ENCODE measurements at places on chromosomes 4 and X.

GRCh38 chr4:69986663-69987062 is 9.1 kb upstream of the STATH start:
- DNase-seq = no peak

DNA sequence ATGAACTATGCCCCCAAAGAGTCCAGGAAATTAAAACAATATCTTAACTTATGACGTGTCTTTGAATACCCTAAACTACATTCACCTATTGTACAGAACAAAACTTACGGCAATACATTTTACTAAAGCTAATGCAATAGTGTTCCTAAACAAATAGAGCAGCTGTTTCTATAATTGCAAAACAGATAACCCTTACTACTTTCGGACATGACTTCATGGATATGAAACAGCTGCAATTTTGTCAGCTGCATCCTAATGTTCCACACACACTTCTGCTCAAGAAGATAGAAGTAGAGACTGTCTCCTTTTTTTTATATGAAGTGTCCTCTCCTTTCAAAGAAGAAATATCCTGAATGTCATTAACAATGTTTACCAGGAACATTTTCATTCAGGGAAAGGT is 174.9 kb downstream of the ACTRT1 start:
- DNase-seq = no peak

GRCh38 chr4:35516102-35516501 is 728.2 kb downstream of the ARAP2 start:
- DNase-seq = no peak

- no peak for DNase-seq
Measured at GRCh38 chr4:148120216-148120615, 322.0 kb downstream of the NR3C2 start.

- DNase-seq = no peak
Measured at GRCh38 chr4:163542275-163542674, 47.8 kb downstream of the TMA16 start.

- DNase-seq = no peak
Measured at GRCh38 chr4:3342182-3342854, 49.5 kb downstream of the RGS12 start.

GRCh38 chr4:2006956-2007653 is 1.7 kb downstream of the NELFA start:
- no peak for DNase-seq

GRCh38 chrX:125340490-125340889 is 20.8 kb downstream of the TEX13C start:
- no peak for DNase-seq

- DNase-seq = no peak
Measured at GRCh38 chrX:95427389-95427788, 1257.3 kb upstream of the DIAPH2 start.

DNA sequence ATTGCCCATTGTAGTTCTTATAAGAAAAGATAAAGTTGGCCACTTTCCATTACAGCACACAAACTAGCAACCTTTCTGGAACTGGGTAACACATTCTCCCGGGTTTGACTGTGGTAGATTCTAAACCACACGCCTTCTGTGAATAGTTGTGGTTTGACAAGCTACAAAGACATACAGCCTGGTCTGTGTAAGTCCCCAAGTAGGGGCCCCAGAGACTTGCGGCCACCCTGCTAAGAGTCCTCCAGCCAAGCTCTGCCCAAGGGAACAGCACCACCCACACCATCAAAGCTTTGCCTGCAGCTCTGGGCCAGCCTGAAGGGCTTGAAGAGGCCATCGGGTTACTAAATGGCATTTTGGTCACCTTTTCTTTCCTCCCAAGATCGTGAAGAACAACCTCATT is 203.4 kb downstream of the MAML3 start:
- DNase-seq = peak; percentile 60

- no peak for DNase-seq
Measured at GRCh38 chr4:114698231-114698630, 99.6 kb downstream of the UGT8 start.

DNA sequence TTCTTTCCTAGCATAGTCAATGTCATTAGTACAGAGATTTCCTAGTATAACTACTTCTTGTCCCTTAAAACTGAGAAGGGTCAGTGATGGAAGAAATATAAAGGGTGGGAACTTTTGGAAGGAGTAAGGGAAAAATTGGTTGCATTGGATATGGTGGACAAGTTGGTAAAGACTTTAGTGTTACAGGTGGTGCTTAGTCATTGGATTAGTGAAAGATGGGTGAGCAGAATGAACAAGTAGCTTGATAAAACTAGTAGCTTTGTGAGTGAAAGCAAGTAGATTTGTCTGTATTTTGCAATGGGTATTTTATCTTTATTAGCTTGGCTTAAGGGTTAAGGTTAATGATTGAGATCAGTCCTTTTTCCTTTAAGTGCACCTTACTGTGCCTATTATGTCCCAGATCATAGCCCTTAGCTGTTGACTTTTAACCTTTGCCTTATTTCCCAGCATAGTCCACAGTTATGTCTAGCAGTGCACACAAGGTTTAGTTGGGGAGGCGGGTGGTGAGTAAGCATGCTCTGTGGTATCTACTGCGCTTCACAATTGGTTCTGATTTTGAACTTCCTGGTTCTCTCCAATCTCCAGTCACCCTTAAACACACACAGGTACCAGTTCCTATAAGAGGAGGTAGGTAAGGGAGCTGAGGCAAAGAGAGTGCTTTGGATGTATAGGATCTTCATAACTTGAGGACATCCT is 9.5 kb downstream of the WDR44 start:
- DNase-seq = no peak

DNA sequence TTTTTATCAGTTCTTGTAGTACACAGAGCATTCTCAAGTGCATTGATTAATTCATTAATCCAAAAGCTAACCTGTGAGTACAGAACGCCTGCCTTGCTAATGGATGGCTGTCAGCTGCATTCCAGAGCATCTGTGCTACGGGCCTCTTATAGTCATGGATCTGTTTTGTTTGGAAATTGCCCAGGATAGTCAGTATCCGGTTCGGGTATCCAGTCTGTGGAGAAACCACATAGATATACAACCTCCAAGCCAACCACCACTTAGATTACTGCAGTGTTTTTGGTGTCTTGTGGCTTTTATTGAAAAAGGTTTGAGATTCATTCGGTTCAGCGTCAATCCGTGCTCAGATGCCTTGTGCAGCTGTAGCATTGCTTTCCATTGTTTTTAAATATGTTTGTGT is 4.0 kb downstream of the LAP3 start:
- DNase-seq = no peak

DNA sequence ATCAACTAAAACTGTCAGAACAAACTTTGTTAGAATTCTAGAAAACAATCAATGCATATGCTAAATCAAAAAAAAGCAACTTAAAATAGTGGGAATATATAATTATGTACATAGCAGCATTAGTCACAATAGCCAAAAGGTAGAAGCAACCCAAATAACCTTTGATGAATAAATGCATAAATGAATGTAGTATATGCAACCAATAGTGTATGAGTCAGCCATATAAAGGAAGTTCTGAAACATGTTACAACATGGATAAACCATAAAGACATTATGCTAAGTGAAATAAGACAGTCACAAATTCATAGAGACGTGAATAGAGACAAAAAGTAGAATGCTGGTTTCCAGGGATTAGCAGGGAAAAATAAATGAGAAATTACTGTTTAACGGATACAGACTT is 762.8 kb upstream of the INTU start:
- no peak for DNase-seq

DNA sequence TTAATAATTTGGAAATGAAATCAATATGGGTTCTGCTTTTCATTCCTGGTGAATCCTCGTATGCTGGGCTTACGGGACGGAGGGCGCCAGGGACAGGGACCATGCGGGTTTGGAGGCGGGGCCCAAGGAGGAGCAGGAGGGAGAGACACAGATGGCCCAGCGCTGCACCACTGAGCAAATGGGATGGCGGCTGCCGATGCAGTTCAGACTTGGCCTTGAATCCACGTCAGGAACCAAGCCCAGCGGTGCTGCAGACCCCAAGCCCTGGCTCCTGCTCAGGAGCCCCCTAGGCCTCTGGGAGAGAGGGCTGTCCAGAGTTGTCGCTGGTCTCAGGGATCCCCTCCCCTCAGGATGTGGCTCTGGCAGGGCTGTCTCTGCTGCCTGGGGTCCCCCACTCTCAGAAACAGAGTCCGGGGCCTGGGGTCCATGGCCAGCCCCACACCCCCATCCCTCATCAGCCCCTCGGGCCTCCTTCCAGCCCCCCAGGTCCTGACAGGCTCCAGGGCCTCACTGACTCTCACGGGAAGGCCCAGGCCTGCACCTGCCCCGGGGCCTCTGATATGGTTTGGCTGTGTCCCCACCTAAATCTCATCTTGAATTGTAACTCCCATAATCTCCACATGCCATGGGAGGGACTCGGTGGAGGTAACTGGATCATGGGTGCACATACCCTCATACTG is 75.2 kb downstream of the FAM53A start:
- no peak for DNase-seq

GRCh38 chrX:49155900-49156837 is 6.4 kb upstream of the MAGIX start:
- DNase-seq = peak; percentile 84

GRCh38 chr4:98583265-98583664 is 75.1 kb downstream of the TSPAN5 start:
- no peak for DNase-seq

DNA sequence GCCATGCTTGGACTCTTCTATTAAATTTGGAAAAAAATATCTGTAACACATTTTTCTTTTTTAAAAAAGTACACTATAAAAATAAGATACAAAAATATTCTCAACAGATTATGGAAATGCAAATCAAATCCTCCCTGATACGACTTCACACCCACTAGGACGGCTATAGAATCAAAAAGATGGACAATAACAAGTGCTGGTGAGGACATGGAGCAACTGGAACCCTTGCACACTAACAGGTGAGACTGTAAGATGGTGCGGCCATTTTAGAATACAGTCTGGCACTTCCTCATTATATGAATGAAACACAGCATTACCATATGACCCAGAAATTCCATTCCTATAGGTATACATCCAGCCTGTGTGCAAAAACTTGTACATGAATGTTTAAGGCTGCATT is 83.6 kb downstream of the GATB start:
- DNase-seq = no peak

- DNase-seq = no peak
Measured at GRCh38 chrX:66193821-66194220, 29.8 kb downstream of the HEPH start.

- no peak for DNase-seq
Measured at GRCh38 chr4:150579551-150580234, 2.3 kb upstream of the MAB21L2 start.

DNA sequence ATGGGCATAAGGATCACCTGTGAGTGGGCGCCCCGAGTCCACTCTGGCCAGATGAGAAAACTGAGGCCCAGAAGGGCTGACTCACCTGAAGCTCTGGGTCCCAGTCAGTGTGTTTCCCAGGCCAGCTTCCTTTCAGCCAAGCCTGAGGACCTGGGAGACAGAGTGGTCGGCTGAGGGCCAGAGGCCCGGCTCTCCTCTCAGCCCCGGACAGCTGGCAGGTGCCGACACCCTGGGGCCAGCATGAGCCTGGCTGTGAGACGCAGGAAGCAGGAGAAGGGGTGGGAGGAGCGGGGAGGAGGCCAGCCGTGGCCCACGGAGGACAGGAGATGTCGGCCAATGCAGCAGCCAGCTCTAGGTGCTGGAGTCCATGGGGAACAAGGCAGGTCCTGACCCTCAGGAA is 28.9 kb downstream of the ATP2B3 start:
- no peak for DNase-seq

- DNase-seq = peak; percentile 33
Measured at GRCh38 chrX:17535229-17535628, 160.2 kb downstream of the NHS start.

- DNase-seq = no peak
Measured at GRCh38 chr4:111814961-111815360, 330.3 kb upstream of the FAM241A start.

DNA sequence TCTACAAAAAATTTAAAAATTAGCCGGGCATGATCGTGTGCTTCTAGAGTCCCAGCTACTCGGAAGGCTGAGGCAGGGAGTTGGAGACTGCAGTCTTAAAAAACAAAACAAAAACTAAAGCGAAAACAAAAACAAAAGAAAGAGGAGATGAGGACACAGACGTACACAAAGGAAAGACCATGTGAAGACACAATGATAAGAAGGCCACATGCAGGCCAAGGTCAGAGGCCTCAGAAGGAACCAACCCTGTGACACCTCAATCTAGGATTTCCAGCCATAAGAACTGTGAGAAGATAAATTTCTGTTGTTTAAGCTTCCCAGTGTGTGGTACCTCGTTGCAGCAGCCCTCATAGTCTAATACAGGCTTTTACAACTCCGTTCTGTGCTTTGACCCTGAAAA is 177.0 kb upstream of the ATP6AP2 start:
- no peak for DNase-seq

DNA sequence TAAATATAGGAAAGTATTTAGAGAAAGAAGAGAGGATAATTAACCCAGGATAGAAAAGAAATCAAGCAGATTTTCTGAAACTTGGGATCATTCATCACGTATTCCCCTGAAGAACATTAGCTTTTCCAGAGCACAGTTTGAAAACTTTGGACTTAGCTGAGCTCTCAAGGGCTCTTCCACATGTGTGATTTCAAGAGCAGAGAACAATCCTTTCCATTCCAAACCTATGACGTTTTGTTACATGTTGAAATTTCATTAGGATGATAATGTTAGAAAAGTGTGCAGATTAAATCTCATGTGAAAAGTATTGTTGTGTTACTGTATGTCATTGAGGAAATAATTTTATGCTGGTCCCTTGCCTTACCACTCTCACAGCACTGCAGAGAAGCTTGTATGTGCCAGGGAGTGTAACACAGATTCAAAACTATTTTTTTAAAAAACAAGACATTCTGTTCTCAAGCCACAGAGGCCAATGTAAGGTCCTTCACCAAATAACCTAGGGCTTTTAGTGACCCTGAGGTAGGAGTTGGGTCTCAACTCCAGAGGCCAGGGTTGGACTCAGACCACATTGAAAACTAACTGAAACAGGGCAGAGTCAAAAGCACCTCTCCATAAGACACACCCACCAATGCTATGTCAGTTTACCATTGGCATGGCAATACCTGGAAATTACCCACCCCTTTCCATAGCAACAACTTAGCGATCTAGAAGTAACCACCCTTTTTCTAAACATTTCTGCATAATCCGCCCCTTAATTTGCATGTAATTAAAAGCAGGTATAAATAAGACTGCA is 141.3 kb downstream of the ANXA5 start:
- DNase-seq = no peak

DNA sequence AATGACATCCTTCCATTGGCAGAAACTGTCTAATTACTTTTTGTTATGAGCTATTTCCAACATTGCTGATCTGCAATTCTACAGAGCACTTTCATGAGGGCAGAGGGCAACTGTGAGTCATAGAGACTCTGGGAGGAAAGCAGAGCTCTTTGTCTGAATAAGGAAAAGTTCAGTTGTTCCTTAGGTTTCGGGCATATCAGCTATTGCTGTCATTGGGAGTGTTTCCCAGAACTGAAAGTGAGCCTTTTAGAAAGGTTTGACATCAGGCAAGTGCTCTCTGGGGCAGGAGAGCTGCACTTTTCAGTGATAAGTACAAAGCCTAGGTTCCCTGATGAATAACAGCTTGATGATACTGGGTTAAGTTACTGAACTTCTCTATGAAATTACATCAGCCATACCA is 119.2 kb upstream of the EDNRA start:
- no peak for DNase-seq

GRCh38 chrX:3699821-3700381 is 13.5 kb downstream of the PRKX start:
- DNase-seq = peak; percentile 15
